ENCODE measurements at places on chromosomes 3 and 15. TPM values are rescaled to one million over a fixed set of nuclear protein-coding genes. Genes with fewer than 3 reads are reported as not detected.

DNA sequence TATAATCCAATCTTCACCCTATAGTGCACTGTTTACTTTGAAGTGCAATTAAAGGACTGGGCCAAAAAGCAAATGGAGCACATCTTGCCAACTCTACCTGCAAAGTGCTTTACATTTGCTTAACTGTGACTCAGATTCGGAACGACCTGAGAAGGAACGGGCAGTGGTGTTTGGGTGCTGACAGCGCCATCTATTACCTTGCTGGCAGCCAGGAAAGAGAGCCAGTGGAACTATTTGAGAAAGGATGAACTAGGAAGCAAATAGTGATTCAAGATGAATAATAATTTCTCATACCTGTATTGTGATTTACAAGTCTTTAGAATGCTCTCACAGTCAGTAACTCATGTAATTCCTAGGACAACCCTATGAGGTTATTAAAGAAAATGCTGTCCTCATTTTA lies 312.9 kb downstream of the PDCD6IP start:
- H3K36me3 ChIP-seq, result peaks cover 7% of the 10 kb centered on the region
- peaks cover 5% of the 10 kb centered on the region for H3K4me1 ChIP-seq
- DNase-seq, result no peak
- H3K27me3 ChIP-seq, result no peaks in the 10 kb centered on the region

DNA sequence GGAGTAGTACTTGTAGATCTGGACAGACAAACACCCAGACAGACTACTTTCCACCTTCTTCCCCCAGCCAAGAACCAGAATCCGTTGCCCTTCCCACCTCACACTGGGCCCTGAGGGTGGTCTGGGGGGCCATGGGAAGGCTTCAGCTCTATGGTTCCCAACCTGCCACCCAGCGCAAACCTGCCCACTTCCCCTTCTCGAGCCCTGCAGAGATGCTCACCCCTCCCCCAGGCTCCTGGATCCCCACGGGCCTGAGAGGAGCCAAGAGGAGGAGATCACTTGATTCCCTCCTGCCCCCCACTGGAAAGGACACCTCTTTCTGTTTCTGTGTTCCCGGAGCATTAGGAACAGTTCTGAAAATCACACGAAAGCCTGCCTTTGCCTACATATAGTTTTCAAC lies 8.7 kb downstream of the STRA6 start:
- peaks cover 3% of the 10 kb centered on the region for H3K36me3 ChIP-seq
- H3K27me3 ChIP-seq, result no peaks in the 10 kb centered on the region
- H3K27ac ChIP-seq, result no peak overlapping the region
- peak overlapping the region; percentile 18 for H3K4me3 ChIP-seq
- DNase-seq, result no peak

Gene IL17RB
- total RNA-seq, result 0.24 TPM

DNA sequence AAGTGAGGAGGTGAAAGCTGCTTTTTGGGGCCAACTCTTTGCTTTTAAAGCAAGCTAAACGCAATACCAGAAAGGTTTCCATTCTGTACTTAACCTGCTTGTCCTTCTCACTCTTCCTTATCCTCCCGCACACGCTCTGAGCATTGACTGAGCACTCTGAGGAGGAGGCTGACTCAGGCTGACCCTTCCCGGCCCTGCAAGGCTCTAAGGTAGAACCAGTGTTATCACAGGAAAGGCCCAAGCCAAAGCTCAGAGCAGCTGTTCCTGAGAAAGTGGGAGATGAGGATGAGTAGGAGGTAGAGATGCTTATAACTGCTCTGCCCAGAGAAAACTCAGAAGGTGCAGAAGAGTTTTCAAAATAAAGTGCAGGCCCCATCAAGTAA lies 2.3 kb downstream of the B3GNT5 start:
- peak overlapping the region; percentile 80 for H3K4me3 ChIP-seq
- DNase-seq, result no peak
- H3K4me1 ChIP-seq, result peaks cover 37% of the 10 kb centered on the region
- H3K36me3 ChIP-seq, result peaks cover 4% of the 10 kb centered on the region
- H3K27ac ChIP-seq, result peak overlapping the region; percentile 90

Gene FANCD2OS
- total RNA-seq, result not detected

Gene ITIH1
- total RNA-seq, result not detected

- no peak overlapping the region for H3K4me3 ChIP-seq
- peaks cover 7% of the 10 kb centered on the region for H3K4me1 ChIP-seq
- DNase-seq, result no peak
- no peak overlapping the region for H3K27ac ChIP-seq
These were observed 7.5 kb downstream of the HEXA start for GRCh38 chr15:72368325-72368724.

DNA sequence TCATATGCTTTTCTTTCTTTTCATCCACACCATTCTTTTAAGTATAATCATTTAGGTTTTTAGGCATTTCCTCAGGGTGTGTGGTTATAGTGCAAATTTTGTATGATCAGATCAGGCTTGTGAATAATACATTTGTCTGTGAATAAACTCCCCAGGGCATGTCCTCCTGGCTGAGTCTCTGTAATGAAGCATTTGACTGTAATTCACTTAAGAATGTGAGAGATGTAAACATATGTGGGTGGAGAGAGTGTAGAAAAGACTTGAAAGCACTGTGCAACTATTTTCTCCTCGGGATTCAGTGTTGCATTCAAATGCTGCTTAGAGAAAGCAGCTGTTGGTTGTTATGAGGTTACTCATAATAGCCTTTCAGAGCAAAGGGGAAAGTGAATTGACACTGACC lies 996.5 kb downstream of the TUSC7 start:
- H3K4me1 ChIP-seq, result peaks cover 28% of the 10 kb centered on the region
- H3K27ac ChIP-seq, result peak overlapping the region; percentile 19
- peaks cover 12% of the 10 kb centered on the region for H3K27me3 ChIP-seq
- DNase-seq, result no peak
- H3K4me3 ChIP-seq, result no peak overlapping the region

GRCh38 chr3:39494781-39495180 lies 27.3 kb downstream of the MOBP start:
- no peak overlapping the region for H3K27ac ChIP-seq
- no peak overlapping the region for H3K4me3 ChIP-seq
- DNase-seq, result no peak
- H3K36me3 ChIP-seq, result no peaks in the 10 kb centered on the region

Gene GOLGB1
- 71.9 TPM for total RNA-seq

Gene ZNF770
- total RNA-seq, result 36.9 TPM

- DNase-seq, result no peak
- no peak overlapping the region for H3K4me3 ChIP-seq
- H3K4me1 ChIP-seq, result no peaks in the 10 kb centered on the region
- no peaks in the 10 kb centered on the region for H3K27me3 ChIP-seq
- H3K36me3 ChIP-seq, result peaks cover 3% of the 10 kb centered on the region
These were observed 178.8 kb downstream of the NSMCE3 start for GRCh38 chr15:29090617-29091466.

Gene RASGRP1
- total RNA-seq, result 0.26 TPM

Gene TRIM42
- not detected for total RNA-seq

- no peaks in the 10 kb centered on the region for H3K36me3 ChIP-seq
- DNase-seq, result no peak
- no peak overlapping the region for H3K4me3 ChIP-seq
These were observed 66.9 kb downstream of the BFSP2 start for GRCh38 chr3:133466531-133467386.

Gene STRIT1
- total RNA-seq, result not detected

Gene RNF7
- total RNA-seq, result 84.3 TPM

DNA sequence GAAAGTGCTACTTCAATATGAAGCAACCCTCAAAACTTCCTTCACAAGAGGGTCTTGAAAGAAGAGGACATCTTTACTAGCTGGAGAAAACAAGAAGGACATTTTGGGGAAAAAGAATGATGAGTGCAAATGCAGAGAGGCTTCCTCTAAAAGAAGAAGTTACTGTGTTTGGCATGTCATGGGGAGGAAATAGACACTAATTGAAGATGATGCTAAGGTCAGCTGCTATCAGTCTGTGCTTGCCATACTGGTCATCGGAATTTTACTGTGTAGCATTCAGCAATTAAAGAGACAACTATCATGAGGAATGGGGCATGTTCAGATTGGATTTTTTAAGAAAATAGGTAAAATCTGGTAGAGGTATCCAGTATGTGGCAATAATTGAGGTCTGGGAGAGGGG lies 60.0 kb downstream of the THRB start:
- DNase-seq, result no peak
- H3K27me3 ChIP-seq, result no peaks in the 10 kb centered on the region
- peaks cover 6% of the 10 kb centered on the region for H3K36me3 ChIP-seq
- H3K4me1 ChIP-seq, result peaks cover 11% of the 10 kb centered on the region
- no peak overlapping the region for H3K4me3 ChIP-seq
- no peak overlapping the region for H3K27ac ChIP-seq

Gene DPPA2
- not detected for total RNA-seq

- no peaks in the 10 kb centered on the region for H3K4me1 ChIP-seq
- peaks cover 4% of the 10 kb centered on the region for H3K27me3 ChIP-seq
- no peak for DNase-seq
- no peaks in the 10 kb centered on the region for H3K36me3 ChIP-seq
- no peak overlapping the region for H3K27ac ChIP-seq
These were observed 7.2 kb upstream of the CD47 start for GRCh38 chr3:108098003-108098370.

Gene LYZL4
- not detected for total RNA-seq

Gene CX3CR1
- total RNA-seq, result not detected

DNA sequence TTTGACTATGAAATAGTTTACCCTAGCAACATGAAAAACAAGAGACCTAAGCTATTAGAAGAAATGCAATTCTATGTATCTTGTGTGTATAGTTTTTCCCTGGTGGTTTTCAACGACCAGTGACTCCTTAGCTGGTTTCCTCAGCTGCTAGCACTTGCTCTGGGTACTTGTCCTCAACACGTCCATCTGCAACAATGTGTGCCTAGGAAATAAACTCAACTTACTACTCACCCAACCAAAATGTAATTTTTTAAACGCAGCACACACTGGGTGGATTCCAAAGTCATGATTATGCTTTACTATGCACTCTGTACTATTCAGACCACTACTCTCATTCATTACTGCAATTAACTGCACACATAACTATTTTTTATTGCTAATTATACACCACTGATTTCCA lies 31.0 kb downstream of the CPA3 start:
- no peak overlapping the region for H3K4me3 ChIP-seq
- no peak overlapping the region for H3K27ac ChIP-seq
- no peaks in the 10 kb centered on the region for H3K4me1 ChIP-seq
- peaks cover 43% of the 10 kb centered on the region for H3K27me3 ChIP-seq
- H3K36me3 ChIP-seq, result peaks cover 11% of the 10 kb centered on the region

DNA sequence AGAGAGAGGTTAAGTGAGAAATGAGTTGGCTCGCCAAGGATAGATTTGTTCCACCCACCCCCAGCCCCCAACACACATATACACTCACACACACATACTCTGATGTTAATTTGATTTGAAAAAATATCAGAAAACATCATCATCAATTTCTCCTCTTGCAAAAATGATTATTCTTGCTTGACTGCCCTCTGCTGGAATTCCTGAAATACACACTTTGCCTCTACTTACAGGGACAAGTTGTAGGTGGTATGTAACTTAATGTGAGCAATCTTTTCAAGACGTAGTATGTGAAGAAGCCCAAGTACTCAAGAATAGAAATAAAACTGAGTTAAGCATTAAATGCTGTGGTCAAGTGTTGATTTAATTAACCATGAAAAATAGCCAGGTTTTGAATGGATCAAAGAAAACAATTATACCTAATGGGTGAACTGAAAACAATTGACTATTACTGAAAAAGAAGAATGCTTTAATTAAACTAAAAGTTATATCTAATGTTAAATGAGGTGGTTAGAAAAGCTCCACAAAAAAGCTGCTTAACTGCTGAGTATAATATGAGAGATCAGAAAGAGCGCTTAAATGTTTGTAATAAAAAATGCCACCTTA lies 46.6 kb upstream of the MDFIC2 start:
- H3K4me3 ChIP-seq, result no peak overlapping the region
- H3K27ac ChIP-seq, result no peak overlapping the region
- no peaks in the 10 kb centered on the region for H3K4me1 ChIP-seq
- no peak for DNase-seq
- H3K36me3 ChIP-seq, result no peaks in the 10 kb centered on the region

DNA sequence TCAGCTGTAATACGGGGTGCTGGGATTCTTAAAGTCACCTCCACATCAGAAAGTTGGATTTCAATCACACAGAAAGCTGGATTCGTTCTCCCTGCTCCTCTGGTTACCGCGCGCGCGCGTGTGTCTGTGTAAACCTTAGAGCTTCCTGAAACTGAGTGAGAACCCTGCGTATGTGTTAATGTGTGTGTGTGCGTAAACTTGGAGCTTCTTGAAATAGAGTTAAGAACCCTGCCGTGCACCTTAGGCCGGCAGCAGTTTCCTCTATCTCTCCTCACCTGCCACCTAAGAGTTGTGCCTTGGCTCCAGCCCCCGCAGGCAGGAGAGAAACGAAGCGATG lies 531 bp downstream of the LZTFL1 start:
- no peak for DNase-seq
- H3K4me3 ChIP-seq, result peak overlapping the region; percentile 96
- H3K27ac ChIP-seq, result peak overlapping the region; percentile 97
- H3K4me1 ChIP-seq, result peaks cover 13% of the 10 kb centered on the region

Gene TTC21A
- 8.7 TPM for total RNA-seq

GRCh38 chr15:97903971-97904572 lies 56.4 kb upstream of the ARRDC4 start:
- DNase-seq, result peak; percentile 92
- H3K36me3 ChIP-seq, result no peaks in the 10 kb centered on the region
- peaks cover 31% of the 10 kb centered on the region for H3K27me3 ChIP-seq
- no peak overlapping the region for H3K4me3 ChIP-seq

Gene KCNMB2
- not detected for total RNA-seq

- H3K27me3 ChIP-seq, result peaks cover 22% of the 10 kb centered on the region
- no peak overlapping the region for H3K27ac ChIP-seq
- H3K4me1 ChIP-seq, result no peaks in the 10 kb centered on the region
- H3K36me3 ChIP-seq, result no peaks in the 10 kb centered on the region
These were observed 35.1 kb downstream of the DPH3 start for GRCh38 chr3:16229681-16230080.

Gene GABRR3
- not detected for total RNA-seq

Gene GOLGA8J
- total RNA-seq, result not detected

Gene WDR82
- 76.7 TPM for total RNA-seq

DNA sequence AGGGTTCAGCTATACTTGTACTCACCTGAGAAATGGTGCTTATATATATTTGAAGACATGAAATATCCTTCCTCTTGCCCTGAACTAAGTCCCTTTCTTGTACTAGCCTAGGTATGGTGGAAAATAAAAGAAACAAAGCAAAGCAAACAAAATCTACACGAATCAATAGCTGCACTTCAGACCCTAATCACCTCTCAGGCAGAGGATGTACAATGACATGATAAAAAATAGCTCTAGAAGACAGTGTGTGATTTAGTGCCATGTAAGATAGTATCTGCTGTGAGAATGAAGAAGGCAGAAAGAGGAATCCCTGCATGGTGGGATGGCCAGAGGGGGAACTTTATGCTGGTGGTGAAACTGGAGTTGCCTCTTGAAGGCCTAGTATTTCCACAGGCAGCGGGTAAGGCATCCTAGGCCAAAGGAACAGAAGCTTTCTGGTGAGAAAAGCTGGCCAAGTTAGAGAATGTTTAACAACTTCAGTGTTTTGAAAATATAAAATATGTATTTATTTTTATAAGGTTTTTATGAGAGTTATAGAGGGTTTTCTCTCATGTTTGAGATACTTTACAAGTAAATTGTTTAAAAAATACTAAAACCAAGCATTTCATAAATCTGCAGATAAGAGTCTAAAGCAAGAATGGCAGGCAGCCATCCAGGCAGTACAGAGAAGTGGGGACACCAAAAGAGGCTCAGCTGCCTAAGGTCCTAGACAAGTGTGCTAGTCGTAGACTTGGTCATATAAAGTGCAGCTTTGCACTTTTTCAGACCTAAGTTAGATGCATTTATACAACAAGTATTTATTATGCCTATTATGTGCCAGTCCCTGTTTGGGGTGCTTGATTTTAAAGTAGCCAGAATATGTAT lies 14.9 kb downstream of the LEKR1 start:
- H3K27me3 ChIP-seq, result no peaks in the 10 kb centered on the region
- H3K4me3 ChIP-seq, result no peak overlapping the region
- peaks cover 25% of the 10 kb centered on the region for H3K4me1 ChIP-seq
- no peak overlapping the region for H3K27ac ChIP-seq

Data from osteocyte (in vitro differentiated cells).